Esophagus squamous epithelium (tissue), 5 donors: ENCODE measurements at places on chromosomes 13 and 19.

DNA sequence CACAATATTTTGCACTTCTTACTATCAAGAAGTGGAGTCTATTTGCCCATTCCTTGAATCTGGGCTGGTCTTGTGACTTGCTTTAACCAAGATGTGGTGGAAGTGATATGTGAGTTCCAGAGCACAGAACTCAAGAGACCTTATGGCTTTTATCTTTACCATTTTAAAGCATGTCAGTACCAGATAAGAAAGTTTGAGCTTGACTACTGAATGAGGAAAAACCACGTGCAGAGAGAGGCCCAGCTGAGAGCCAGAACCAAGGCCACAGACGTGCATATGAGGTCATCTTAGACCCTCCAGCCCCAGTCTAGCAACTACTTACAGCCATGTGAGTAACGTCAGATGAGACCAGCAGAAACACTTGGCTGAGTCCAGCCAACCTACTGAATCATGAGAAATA is 6.3 kb upstream of the CDK8 start:
- H3K4me3 ChIP-seq, result no peak overlapping the region
- H3K36me3 ChIP-seq, result no peaks in the 10 kb centered on the region
- no peak for DNase-seq
- no peaks in the 10 kb centered on the region for H3K4me1 ChIP-seq

DNA sequence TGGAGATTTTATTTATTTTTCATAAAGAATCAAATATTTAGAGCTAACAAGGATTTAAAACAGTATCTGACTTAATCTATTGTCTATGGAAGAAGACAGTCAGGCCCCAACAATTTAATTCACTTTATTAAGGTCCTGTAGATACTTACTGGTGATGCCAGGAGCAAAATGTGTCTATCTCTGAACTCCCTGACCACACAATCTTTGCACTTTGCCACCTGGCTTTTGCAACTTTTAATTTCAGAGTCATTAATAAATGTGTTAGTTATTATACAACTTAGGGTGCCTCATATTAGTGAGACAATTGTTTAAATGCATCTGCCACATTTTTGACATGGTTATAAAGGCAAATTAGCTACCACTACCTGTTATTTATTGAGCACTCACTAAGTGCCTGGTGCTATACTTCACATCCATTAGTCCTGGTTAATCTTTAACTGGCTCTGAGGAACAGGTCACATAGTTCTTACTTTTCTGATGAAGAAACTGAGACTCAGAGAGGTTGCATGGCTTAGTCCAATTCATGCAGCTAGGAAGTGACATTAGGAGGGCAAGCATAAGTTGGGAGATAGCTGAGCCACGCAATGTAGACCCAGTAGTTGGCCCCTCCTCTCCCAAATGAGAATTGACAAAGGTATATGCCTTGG is 297.9 kb downstream of the DCT start:
- no peaks in the 10 kb centered on the region for H3K4me1 ChIP-seq
- H3K36me3 ChIP-seq, result no peaks in the 10 kb centered on the region
- H3K27ac ChIP-seq, result no peak overlapping the region
- DNase-seq, result no peak
- no peaks in the 10 kb centered on the region for H3K27me3 ChIP-seq

DNA sequence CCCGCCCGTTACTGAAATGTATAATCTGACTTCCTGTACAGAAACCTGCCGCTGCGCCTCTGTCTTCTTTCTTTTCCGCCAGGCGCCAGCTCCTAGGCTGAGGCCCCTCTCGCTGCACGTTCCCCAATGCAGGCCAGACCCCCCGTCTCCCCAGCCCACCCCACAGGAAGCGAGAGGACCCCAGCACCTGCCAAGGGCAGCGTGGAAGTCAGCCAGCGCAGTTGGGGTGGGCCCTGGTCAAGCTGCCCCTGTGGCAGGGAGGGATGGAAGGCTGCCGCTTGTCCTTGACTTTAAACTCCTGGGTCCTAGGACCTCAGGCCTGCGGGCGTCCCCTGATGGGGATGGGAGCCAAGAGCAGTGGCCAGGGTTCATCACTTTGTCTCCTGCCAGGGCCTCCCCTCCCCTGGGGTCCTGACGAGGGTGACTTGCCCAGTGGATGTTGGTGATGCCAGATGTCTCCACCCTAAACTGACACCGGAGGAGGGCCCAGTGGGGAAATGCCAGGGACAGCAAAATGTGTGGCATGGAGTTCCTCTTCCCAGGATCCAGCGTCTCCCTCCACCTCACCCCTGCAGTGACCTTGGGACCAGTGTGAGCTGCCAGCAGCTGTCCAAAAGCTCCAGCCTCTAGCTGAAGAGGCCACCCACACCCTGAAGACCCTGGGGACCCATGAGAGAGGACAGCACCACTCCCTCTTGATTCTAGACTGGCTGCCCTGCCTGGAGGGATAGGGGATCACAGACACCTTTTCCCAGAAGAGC is 8.5 kb upstream of the MARCHF2 start:
- H3K4me1 ChIP-seq, result peaks cover 25% of the 10 kb centered on the region
- no peak overlapping the region for H3K4me3 ChIP-seq
- H3K27me3 ChIP-seq, result no peaks in the 10 kb centered on the region
- DNase-seq, result no peak
- H3K36me3 ChIP-seq, result peaks cover 43% of the 10 kb centered on the region

- no peak for DNase-seq
- no peaks in the 10 kb centered on the region for H3K36me3 ChIP-seq
- no peaks in the 10 kb centered on the region for H3K4me1 ChIP-seq
- H3K4me3 ChIP-seq, result no peak overlapping the region
- H3K27ac ChIP-seq, result no peak overlapping the region
These were observed 18.3 kb downstream of the VWA8 start for GRCh38 chr13:41942462-41943094.

DNA sequence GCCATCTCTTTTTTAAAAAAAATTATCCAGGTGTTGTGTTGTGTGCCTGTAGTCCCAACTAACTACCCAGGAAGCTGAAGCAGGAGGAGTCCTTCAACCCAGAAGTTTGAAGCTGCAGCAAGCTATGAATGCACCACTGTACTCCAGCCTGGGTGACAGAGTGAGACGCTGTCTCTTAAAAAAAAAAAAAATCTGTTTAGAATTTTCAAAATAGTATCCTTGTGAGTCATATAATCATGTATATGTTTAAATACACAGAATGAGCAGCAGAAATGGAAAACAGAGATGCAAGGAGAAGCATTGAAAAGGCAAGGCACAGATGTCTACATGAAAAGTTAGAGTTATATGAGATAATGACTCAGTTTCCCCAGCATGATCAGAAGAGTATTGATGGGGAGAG is 31.2 kb downstream of the SYDE1 start:
- peaks cover 31% of the 10 kb centered on the region for H3K4me1 ChIP-seq
- no peaks in the 10 kb centered on the region for H3K27me3 ChIP-seq
- no peak for DNase-seq
- H3K4me3 ChIP-seq, result no peak overlapping the region
- H3K36me3 ChIP-seq, result no peaks in the 10 kb centered on the region
- H3K27ac ChIP-seq, result no peak overlapping the region

DNA sequence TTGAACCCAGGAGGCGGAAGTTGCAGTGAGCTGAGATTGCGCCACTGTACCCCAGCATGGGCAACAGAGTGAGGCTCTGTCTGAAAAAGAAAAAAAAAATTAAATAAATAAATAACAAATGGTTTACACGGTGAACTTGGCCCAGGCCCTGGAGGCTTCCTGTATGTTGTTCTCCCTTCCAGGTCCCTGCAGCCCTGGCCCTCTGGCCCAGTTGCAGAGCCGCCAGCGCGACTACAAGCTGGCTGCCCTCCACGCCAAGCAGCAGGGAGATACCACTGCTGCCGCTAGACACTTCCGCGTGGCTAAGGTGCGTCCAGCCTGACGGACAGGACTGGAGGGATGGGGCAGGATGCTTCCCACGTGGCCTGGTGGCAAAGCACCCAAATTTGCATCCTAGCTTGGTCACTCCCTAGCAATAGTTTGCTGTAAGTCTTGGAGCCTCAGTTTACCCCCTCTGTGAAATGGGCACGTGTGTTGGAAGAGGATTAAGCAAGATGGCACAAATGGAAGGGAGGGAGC is 11.9 kb downstream of the CC2D1A start:
- DNase-seq, result no peak
- H3K27ac ChIP-seq, result no peak overlapping the region
- peaks cover 41% of the 10 kb centered on the region for H3K36me3 ChIP-seq
- H3K4me1 ChIP-seq, result no peaks in the 10 kb centered on the region
- H3K27me3 ChIP-seq, result no peaks in the 10 kb centered on the region

DNA sequence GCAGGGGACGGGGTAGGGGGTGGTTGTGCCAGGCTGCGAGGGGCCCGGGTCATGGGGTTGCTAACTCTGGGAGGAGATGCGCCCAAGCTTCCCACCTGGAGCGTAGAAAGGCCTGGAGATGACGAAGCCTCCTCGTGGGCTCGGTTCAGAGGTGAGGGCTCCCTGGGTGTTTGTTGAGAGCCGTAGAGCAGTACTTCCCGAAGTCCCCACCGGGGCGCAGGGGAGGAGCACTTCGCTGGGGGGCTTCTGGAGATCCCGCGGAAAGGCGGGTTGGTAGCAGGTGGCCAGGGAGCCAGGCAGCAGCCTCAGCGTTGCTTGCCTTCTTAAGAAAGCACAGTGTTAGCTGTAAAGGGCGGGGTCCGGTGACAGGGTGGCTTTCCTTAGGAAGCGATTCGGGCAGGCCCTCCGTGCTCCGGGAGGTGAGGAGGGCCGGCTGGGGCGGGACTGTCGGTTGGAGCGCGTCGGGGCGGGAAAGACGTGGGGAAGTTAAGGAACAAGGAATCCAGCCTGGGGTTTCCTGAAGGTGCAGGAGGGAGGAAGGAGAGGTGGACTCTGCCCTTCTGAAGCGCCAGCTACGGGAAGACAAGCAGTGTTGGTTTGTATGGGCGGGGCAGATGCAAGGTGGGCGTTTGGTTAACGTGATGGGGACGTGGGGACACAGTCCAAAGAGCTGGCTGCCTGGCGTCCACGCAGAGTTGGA is 3.3 kb downstream of the VSTM2B start:
- H3K36me3 ChIP-seq, result no peaks in the 10 kb centered on the region
- peaks cover 30% of the 10 kb centered on the region for H3K4me1 ChIP-seq
- peak overlapping the region; percentile 33 for H3K4me3 ChIP-seq
- no peak overlapping the region for H3K27ac ChIP-seq

DNA sequence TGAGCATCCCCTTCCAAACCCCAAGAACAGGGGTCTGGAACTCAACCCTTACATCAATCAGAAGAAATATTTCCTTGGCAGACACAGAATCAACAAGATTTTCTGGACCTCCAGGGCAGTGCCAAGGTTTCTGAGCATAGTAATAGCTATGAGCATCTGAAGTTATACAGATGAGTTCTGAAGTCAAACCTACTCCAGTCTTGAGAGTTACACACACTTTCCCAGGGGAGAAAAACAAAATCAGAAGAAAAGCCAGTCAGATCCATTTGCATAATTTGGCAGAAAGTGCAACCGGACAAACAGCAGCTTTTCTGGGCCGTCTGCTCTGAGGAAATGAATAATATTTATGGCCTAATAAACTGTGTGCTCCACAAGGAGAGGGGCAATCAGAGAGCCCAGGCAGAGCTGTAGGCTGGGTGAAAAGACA is 93.1 kb downstream of the KL start:
- H3K27ac ChIP-seq, result peak overlapping the region; percentile 44
- no peak for DNase-seq
- H3K27me3 ChIP-seq, result no peaks in the 10 kb centered on the region
- H3K36me3 ChIP-seq, result peaks cover 4% of the 10 kb centered on the region
- H3K4me3 ChIP-seq, result no peak overlapping the region

- no peaks in the 10 kb centered on the region for H3K4me1 ChIP-seq
- no peaks in the 10 kb centered on the region for H3K27me3 ChIP-seq
- no peaks in the 10 kb centered on the region for H3K36me3 ChIP-seq
These were observed 60.7 kb downstream of the DOCK9 start for GRCh38 chr13:98917116-98917515.

DNA sequence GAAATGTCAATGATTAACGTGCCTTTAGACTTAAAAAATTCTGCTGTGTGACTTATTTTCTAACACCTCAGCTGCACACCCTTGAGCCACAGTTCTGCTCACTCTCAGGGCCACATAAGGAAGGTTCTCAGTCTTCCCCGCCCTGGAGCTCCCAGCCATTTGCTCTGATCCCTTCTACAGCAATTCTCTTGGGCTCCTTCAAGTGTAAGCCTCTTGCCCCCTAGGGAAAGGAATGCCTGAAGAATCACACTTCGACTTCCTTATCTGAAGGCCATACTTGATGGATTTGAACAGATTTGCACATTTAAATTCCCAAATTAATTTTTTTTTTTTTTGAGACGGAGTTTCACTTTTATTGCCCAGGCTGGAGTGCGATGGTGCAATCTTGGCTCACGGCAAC is 44.2 kb downstream of the RASA3 start:
- no peak for DNase-seq
- no peak overlapping the region for H3K4me3 ChIP-seq
- no peaks in the 10 kb centered on the region for H3K4me1 ChIP-seq
- no peaks in the 10 kb centered on the region for H3K27me3 ChIP-seq
- H3K27ac ChIP-seq, result no peak overlapping the region

DNA sequence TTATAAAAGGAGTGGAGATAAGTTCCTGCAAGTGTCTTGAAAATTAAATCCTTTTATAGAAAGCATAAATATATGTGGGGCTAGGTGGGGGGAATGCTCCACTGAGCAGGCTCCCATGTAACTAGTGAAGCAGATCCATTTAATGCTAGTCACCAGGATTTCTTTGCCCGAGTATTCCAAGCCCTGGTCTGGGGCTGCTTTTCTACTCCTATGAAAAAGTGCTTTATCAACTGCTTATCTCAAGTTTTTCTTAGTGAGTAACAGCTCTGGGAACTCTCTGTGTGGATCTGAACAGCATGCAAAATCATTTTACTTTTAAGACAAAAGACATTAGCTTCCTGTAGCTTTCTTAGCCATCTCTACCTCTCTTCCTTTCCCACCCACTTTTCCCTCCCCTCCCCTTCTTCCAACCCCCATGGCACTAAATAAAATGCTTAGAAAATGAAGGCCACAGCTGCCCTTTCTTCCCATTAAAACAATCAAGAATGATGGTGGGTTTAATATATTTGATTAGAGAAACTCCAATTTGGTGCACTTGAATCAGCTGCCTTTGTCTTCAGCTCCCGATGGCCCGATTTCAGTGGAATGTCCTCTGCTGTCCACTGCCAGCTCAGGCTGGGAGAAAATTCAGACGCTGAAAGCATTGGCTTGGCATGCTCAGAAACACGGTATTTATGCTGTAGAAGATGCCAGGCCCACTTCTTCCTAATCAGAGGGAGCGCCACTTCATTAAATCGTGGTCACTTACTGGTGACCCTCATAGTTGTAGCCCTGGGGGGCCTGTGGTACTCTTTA is 475.1 kb downstream of the FOXO1 start:
- no peaks in the 10 kb centered on the region for H3K27me3 ChIP-seq
- peaks cover 30% of the 10 kb centered on the region for H3K4me1 ChIP-seq
- H3K27ac ChIP-seq, result peak overlapping the region; percentile 85
- no peaks in the 10 kb centered on the region for H3K36me3 ChIP-seq
- no peak overlapping the region for H3K4me3 ChIP-seq
